ENCODE measurements at places on chromosomes 3 and 15.

GRCh38 chr15:78618490-78618934 lies 2.3 kb downstream of the CHRNA3 start:
- H3K4me1 ChIP-seq: peaks cover 5% of the 10 kb centered on the region
- H3K4me3 ChIP-seq: no peak overlapping the region
- peaks cover 60% of the 10 kb centered on the region for H3K27me3 ChIP-seq
- H3K36me3 ChIP-seq: no peaks in the 10 kb centered on the region
- peak; percentile 88 for DNase-seq

GRCh38 chr3:193744822-193745684 lies 152.0 kb downstream of the OPA1 start:
- no peaks in the 10 kb centered on the region for H3K27me3 ChIP-seq
- no peak overlapping the region for H3K27ac ChIP-seq
- no peak for DNase-seq
- H3K36me3 ChIP-seq: no peaks in the 10 kb centered on the region
- peaks cover 14% of the 10 kb centered on the region for H3K4me1 ChIP-seq

DNA sequence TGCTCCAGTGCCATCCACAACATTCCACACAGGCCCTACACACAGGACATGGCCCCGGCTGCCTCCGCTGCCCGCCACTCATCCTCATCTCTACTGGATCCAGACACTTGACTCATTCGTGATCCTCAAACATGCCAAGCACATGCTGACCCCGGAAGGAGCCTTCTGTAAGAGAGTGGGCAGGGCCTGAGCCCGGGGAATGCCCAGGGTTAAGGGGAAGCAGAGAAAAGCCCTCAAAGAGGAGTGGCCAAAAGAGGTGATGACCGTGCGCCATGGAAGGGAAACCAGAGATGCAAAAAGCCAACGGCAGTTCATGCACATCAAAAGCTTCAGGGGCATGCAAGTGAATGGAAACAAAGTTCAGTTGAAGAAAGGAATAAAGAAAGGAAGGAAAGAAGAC lies 46.1 kb downstream of the RFTN1 start:
- no peaks in the 10 kb centered on the region for H3K27me3 ChIP-seq
- no peak overlapping the region for H3K27ac ChIP-seq
- no peak overlapping the region for H3K4me3 ChIP-seq
- peaks cover 2% of the 10 kb centered on the region for H3K4me1 ChIP-seq
- no peaks in the 10 kb centered on the region for H3K36me3 ChIP-seq

DNA sequence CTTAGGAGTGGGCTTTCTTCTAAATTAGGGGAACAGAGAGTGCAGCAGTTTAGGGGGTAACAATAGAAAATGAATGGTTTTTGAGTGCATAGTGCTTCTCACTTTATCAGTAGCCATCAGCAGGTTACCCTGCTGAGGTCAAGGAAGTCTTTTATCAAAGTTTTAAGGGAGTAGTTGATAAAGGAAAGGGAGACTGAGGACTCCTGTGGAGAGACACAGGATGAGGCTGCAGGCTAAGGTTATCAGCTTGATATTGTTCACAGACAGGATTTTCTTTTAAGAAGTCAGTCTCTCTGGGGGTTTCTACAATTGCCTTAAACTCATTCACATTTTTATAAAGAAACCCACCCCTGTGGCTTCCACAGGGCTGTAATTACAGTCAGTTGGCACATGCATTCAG lies 205.0 kb downstream of the AGBL1 start:
- H3K4me1 ChIP-seq: no peaks in the 10 kb centered on the region
- no peak overlapping the region for H3K4me3 ChIP-seq
- DNase-seq: no peak
- H3K27me3 ChIP-seq: no peaks in the 10 kb centered on the region

GRCh38 chr15:87631093-87631492 lies 625.4 kb downstream of the NTRK3 start:
- no peaks in the 10 kb centered on the region for H3K36me3 ChIP-seq
- H3K4me1 ChIP-seq: no peaks in the 10 kb centered on the region
- H3K27ac ChIP-seq: no peak overlapping the region
- no peaks in the 10 kb centered on the region for H3K27me3 ChIP-seq
